ENCODE measurements at places on chromosomes 7 and 10. TPM values are rescaled to one million over a fixed set of nuclear protein-coding genes. Genes with fewer than 3 reads are reported as not detected.

SLC29A4 gene
- polyA plus RNA-seq = 5.8 TPM

BMPER gene
- 0.97 TPM for polyA plus RNA-seq

UTF1 gene
- polyA plus RNA-seq = not detected

MYPN gene
- polyA plus RNA-seq = 2.6 TPM

HSPA12A gene
- 20.5 TPM for polyA plus RNA-seq

NME8 gene
- not detected for polyA plus RNA-seq

SDK1 gene
- polyA plus RNA-seq = 2.2 TPM

TRIM24 gene
- polyA plus RNA-seq = 7.1 TPM

CACNA2D1 gene
- polyA plus RNA-seq = 19.5 TPM

C7orf57 gene
- not detected for polyA plus RNA-seq

MEOX2 gene
- polyA plus RNA-seq = not detected

CTAGE8 gene
- polyA plus RNA-seq = 0.16 TPM

Data from AG04450 (cell line).